ENCODE measurements at places on chromosomes 1 and 21. TPM values are rescaled to one million over a fixed set of nuclear protein-coding genes. Genes with fewer than 3 reads are reported as not detected.

GRCh38 chr1:201761178-201761577 is 67.8 kb upstream of the IPO9 start:
- no peaks in the 10 kb centered on the region for H3K27me3 ChIP-seq
- H3K4me1 ChIP-seq, result peaks cover 14% of the 10 kb centered on the region
- no peak for DNase-seq
- no peaks in the 10 kb centered on the region for H3K36me3 ChIP-seq
- no peak overlapping the region for H3K27ac ChIP-seq

DNA sequence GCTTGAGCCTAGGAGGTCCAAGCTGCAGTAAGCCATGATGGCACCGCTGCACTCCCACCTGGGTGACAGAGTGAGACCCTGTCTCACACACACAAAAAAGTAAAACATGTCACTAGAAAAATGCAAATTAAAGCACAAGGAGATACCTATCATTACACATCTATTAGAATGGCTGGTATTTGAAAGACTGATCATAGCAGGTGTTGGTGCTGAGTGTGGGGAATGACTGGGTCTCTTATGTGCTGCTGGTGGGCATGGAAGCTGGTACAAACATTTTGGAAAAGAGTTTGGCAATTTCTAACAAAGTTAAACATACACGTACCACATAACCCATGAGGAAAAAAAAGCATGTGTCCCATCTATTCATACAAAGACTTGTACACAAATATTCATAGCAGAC is 142.1 kb upstream of the ZBTB40 start:
- no peak for DNase-seq
- H3K4me1 ChIP-seq, result no peaks in the 10 kb centered on the region
- no peak overlapping the region for H3K27ac ChIP-seq
- no peak overlapping the region for H3K4me3 ChIP-seq
- H3K36me3 ChIP-seq, result no peaks in the 10 kb centered on the region

GRCh38 chr1:223444411-223444810 is 51.2 kb downstream of the CCDC185 start:
- H3K4me1 ChIP-seq, result no peaks in the 10 kb centered on the region
- H3K27me3 ChIP-seq, result peaks cover 34% of the 10 kb centered on the region
- no peak for DNase-seq
- H3K27ac ChIP-seq, result no peak overlapping the region

GRCh38 chr1:165877940-165878556 is 50.6 kb downstream of the UCK2 start:
- no peak overlapping the region for H3K27ac ChIP-seq
- no peaks in the 10 kb centered on the region for H3K27me3 ChIP-seq
- 0 out of 2 replicates have a peak, but pooled peaks cover 2% of the 10 kb centered on the region for H3K4me1 ChIP-seq
- no peak overlapping the region for H3K4me3 ChIP-seq

SPSB1 gene
- 33.8 TPM for total RNA-seq

Measured in PC-9 (cell line).